Lower lobe of right lung (tissue), 2 donors: ENCODE measurements at places on chromosomes 1 and 21.

DNA sequence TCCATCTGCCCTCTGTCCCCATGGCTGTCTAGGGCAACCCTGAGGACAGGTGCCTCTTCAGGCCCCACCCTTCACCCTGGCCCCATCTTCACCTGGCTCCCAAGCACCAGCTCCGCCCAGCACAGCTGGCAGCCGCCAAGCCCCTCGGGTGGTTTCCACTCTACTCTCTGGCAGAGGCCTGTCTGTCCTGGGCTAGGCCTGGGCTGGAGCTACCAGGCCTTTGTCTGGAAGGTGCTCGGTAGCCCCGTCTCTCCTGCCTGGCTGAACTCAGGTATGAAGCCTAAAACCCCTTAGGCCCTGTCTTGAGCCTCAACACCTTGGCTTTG lies 17.4 kb downstream of the SDC3 start:
- DNase-seq, result no peak

- DNase-seq, result no peak
Measured at GRCh38 chr21:36698385-36698980, 432 bp upstream of the SIM2 start.

GRCh38 chr1:95532335-95532734 lies 298.3 kb downstream of the RWDD3 start:
- no peak for DNase-seq

DNA sequence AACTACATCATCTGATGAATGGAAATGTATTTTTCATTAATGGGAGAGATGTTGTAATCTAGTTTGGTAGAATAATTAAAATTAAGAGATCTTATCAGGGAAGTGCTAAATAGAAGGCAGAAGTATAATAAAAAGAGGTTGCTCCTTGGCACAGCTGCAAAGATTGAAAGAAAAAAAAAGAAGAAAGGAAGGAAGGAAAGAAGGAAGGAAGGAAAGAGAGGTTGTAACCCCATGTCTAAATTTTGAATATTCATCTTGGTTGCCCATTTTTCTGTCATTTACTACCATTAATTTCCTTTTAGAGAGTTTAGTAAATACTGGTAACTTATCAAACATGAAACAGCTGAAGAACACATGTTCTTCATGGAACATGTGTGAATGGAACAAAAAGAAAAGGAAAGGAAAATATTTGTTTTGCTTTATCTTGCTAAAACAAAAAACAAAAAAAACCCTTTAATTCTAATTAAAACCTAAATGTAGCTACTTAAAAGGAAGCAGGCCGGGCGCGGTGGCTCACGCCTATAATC lies 10.5 kb upstream of the MDM4 start:
- DNase-seq, result no peak

- DNase-seq, result no peak
Measured at GRCh38 chr21:37341254-37341960, 25.2 kb upstream of the DYRK1A start.
